Mucosa of gallbladder (tissue), 1 donor: ENCODE measurements at places on chromosomes 12 and 14. TPM values are rescaled to one million over a fixed set of nuclear protein-coding genes. Genes with fewer than 3 reads are reported as not detected.

Gene BTG1
- total RNA-seq, result 235 TPM

Gene SMIM41
- 0.46 TPM for total RNA-seq

Gene SEC23A
- total RNA-seq, result 72.3 TPM

Gene HPD
- total RNA-seq, result 2.8 TPM

Gene RNU6-7
- total RNA-seq, result not detected

Gene KDM5A
- 75.2 TPM for total RNA-seq

GRCh38 chr12:45088608-45089007 lies 37.7 kb upstream of the DBX2 start:
- DNase-seq, result no peak

DNA sequence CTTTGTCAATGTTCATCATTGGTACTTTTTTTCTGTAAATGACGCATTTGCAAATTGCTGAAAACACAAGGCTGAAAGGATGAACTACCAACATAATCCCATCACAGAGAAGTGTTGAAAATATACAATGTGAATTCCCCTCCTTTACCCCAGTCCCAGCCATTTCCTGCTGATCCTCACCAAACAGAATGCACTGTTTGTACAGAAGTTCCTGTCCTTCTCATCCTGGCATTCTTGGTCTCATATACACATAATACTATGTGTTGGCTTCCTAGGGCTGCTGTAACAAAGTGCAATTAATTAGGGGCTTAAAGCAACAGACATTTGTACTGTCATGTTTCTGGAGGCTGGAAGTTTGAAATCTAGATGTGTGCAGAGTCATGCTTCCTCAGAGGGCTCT lies 836.2 kb upstream of the MGAT4C start:
- DNase-seq, result no peak

DNA sequence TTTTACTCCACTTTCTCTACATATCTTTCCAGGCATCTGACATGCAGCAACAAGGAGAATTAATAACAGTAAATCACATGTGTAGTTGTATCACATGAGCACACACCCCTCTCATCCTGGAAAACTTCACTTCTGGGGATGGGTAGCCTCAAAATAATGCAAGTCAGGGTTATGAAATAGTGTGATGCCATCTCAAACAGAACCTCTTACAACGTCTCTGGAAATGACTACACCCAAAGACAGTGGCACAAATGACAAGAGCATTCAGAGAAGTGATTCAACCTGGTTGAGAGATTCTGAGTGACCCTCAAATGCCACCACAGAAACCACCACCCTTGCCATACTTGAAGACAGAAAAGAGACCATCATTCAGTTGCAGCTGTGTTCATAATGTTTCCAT lies 2.8 kb downstream of the DIO2 start:
- DNase-seq, result no peak

- no peak for DNase-seq
Observed at GRCh38 chr14:95164506-95164905, 7.2 kb upstream of the DICER1 start.

DNA sequence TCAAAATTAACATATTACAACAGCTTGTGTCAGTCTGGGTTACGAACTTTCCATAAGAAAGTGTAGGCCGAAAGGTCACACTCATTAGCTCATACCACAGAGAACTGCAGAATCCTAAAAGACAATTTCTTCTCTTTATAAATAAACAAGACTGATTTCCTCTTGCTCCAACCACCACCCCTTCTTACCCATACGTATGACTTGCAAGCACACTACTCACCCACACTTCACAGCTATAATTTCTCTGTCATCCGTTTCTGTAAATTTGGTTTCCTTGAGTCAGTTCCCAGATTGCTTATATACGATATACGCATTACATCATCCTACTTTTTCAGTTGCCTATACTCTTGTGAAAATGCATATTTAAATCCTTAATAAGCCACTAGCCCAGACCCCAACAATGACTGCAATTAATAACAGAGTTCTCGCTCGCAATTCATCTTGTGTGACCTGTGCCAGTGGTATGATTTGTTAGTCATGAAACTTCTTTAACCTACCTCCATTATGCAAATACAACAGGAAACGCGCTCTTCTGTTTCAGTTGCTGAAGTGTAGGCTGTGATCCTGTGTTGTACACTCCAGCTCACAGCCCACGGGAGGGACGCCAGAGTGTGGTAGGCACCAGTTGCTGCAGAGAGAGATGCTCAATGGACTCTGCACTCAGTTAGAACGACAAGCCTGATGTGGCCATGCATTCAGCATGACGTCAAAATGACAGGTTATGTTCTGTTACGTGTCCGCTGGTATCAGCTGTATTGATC lies 417.6 kb downstream of the PDZRN4 start:
- no peak for DNase-seq

DNA sequence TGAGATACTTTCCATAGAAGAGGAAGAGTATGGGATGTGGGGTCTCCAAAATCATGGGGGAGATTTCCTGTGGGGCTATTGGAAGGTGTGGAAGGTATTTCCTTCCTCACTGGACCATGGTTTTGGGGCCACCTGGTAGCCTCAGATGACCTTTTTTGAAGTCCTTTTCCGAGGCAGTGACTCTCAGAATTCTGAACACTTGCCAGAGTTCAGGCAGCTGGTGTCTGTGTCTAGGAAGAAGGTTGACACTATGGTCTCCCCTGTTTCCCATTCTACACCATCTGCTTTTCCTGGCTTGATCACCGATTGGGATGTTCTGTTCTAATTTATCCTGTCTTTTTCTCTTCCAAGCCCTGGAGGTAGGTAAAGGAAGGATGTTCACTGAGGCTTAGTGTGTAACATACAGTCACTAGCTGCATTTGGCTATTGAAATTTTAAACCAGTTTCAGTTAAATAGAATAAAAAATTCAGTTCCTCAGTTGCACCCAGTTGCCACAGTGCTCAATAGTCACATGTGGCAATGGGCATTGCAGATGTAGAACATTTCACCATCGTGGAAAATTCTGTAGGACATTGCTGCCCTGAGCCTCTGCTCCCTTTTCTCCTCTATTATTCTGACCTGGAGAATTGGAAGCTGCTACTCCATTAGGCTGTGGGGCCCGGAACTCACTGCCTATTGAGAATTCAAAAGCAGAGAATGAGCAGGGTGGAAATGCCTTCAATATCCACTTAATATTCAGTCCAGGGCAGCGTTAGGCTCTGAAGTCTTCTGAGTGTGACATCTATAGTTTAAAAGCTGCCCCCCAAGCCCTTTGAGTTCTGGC lies 11.0 kb upstream of the PLEKHG3 start:
- no peak for DNase-seq
